Caki2 (cell line): ENCODE measurements at places on chromosomes 11 and 22.

- DNase-seq = no peak
Measured at GRCh38 chr11:43223026-43223425, 88.8 kb upstream of the API5 start.

GRCh38 chr11:120068114-120068573 lies 69.8 kb downstream of the TRIM29 start:
- DNase-seq = no peak

DNA sequence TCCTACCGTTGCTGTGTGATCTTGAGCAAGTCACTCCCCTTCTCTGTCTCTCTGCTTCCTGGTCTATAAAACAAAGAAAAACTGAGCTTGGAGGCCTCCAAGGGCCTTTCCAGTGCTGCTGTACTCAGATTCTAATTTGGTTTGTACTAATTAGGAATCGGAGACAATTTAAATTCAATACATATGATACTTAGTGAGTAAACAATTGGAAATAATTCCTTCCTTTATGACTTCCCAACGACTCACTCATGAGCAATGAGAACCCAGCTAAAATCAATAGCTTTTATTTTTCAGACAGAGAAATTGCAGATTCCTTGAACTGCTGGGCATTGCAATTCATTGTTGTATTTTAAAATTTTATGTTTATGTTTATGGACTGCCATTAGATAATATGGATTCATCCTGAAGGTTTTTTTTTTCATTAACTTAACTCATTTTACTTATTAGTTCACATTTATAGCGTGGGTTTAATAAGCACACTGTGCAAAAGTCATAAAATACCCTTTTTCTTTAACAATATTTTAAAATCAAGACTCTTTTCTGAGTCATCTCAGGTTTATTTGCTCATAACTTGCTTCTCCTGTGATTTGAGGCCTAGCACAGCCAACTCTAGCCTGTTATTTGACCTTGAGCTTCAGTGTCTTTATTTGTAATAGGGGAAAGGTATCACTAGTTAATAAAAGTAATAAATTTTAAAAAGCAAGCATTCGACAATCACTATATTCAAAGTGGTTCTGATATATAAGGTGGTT lies 95.8 kb downstream of the TP53I11 start:
- DNase-seq = no peak

GRCh38 chr11:72943664-72944063 lies 129.5 kb downstream of the ATG16L2 start:
- no peak for DNase-seq

- DNase-seq = no peak
Measured at GRCh38 chr11:6932145-6932544, 5.9 kb downstream of the ZNF215 start.

GRCh38 chr11:65487467-65488272 lies 11.2 kb upstream of the MALAT1 start:
- DNase-seq = peak; percentile 100

DNA sequence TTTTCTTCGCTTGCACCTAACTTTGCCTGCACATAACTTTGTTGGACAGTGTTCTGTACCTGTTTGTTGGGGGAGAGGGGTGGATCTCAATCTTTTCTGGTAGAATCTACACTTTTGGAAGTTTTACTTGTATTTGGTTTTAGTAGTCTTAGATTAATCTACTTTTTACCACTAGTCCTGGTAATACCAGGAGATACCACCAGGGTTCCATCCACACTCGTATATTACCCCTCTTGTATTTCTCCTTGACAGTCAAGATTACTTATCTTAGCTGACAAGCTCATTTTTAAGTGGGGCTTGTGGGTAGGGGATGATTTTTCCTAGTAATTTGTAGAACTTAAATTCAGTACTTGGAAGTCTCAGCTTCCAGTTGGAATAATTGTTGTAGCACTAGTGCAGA lies 37.3 kb upstream of the TECTA start:
- no peak for DNase-seq

- no peak for DNase-seq
Measured at GRCh38 chr11:65958774-65959420, 2.6 kb upstream of the SART1 start.

DNA sequence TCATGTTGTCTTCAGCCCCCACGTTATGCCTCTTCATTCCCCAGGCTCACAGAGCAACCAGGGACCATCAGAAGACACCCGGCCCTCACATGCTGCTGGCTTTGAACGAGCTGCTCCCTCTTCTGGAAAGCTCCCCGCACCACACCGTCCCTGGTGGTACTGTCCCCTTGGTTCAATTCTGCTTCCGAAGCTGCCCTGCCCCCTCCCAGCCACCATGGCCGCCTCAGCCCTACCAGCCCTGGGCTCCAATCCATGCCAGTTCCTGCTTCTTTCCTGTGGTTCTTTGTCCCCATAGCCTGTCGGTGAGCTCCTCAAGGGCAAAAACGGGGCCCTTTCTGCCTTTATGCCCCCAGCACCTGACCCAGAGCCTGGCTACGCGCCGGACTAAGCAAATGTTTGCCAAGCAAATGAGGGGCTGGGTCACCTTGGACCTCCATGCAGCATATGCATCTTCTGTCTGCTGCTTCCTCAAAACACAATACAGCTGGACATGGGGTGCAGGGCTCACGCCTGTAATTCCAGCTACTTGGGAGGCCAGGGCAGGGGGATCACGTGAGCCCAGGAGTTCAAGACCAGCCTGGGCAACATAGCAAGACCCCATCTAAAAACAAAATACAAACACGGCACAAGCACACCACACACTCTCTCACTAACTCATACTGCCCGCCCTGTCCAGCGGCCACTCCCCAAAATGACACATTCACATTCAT lies 21.3 kb downstream of the TNKS1BP1 start:
- no peak for DNase-seq

GRCh38 chr11:76702336-76703128 lies 32.0 kb upstream of the LRRC32 start:
- DNase-seq = no peak
